ENCODE measurements at places on chromosomes 4 and X.

DNA sequence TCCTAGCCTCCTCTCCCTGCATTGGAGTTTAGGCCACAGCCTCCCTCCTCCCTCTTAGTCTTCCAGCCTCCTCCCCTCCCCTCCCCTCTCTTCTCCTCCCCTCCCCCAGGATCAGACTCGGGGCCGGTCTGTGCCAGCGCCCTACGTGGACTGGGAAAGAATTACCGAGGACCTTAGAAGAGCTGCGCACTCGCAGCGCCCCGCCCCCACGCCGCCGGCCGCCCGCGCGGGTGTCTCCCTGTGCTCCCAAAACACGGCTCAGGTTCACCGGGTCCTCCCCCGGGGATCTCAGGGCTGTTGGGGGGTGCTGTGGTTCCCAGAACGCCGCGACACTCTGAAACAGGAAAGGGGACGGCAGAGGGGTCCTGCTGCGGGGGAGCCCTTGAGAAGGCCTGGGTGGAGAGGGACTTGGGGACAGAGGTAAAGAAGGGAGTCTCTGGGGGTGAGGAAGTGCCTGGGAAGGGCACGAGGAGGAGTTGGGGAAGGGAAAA lies 122.3 kb upstream of the TBL1X start:
- no peak for DNase-seq

- no peak for DNase-seq
These were observed 140.4 kb downstream of the ZNF674 start for GRCh38 chrX:46404774-46405173.

DNA sequence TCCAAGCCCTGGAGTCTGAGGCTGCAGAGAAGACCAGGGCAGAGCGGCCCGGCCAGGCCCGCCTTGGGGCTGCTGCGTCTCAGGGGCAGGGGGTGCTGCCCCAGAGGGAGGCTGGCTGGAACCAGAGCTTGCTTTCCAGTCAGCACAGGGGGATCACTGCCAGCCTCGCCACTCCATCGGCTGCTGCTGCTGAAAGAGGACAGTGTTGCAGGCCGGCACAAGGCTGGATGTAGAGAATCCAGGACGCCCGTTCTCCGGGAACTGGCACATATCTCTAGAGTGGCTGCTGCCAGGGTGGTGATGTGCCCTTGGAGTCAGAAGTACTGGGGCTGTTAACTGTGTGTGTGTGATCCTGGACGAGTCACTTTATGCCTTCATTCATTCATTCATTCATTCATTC lies 31.9 kb upstream of the SORCS2 start:
- no peak for DNase-seq

- peak; percentile 53 for DNase-seq
These were observed 35.4 kb downstream of the FABP2 start for GRCh38 chr4:119286377-119287002.

GRCh38 chr4:21202959-21203358 lies 502.7 kb downstream of the PACRGL start:
- no peak for DNase-seq

DNA sequence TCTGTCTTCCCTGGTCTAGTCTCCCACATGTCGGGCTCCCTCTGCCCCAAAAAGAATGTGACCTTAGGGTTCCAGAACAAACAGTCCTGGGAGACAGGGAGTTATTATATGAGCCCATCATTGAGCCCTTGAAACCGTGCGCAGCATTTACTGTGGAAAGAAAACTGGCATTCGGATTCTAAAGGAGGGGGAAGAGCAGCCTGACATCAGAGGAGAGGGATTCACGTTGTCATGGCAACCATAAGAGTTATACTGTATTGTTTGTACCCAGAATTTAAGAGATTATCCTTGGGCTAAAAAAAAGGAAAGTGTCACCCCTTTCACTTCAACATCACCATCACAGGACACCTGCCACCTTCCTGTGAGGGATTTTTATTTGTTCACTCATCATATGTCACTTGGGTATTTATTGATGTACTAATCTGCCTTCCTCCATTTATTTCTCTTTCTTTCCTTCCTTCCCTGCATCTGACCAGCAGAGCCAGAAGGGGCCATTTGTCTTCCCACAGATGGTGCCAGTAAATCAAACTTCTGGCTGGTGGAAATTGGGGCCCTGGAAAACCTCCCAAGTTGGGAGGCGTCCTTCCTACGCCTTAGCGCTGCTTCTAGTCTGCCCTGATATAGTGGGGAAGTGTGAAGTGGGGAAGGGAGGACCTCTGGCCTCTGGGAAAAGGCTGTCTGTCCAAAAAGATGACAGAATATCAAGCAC lies 64.9 kb upstream of the FRMPD3 start:
- DNase-seq: no peak

- no peak for DNase-seq
These were observed 177.9 kb downstream of the VEGFC start for GRCh38 chr4:176614793-176615192.

DNA sequence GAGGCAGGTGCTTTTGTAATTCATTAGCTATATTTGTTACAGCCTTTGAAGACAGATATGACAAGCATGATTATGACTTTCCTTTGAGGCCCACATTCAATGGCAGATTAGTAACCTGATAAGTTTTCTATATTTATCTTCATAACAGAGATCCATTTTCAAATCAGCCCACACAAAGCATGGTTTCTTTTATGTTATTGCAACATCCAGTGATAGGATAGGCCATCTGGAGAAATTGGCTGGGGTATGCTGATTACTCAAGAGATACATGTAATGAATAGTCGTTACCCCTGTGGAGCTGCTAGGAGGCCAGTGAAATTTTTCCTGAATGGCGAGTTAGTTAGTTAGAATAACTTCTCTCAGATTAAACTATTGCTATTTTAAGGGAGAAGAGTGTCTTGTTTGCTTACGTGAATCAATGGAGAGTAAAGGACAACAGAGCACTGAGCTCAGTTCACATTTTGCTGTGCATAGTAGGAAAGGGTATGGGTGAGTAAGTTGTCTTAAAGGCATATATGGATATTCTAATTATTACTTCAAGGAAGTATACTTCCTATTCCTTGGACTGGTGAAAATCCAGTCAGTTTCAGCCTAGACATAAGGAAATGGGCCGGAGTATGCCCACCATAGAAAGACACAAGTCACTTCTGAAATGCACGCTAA lies 79.2 kb upstream of the DKK2 start:
- DNase-seq: peak; percentile 51

DNA sequence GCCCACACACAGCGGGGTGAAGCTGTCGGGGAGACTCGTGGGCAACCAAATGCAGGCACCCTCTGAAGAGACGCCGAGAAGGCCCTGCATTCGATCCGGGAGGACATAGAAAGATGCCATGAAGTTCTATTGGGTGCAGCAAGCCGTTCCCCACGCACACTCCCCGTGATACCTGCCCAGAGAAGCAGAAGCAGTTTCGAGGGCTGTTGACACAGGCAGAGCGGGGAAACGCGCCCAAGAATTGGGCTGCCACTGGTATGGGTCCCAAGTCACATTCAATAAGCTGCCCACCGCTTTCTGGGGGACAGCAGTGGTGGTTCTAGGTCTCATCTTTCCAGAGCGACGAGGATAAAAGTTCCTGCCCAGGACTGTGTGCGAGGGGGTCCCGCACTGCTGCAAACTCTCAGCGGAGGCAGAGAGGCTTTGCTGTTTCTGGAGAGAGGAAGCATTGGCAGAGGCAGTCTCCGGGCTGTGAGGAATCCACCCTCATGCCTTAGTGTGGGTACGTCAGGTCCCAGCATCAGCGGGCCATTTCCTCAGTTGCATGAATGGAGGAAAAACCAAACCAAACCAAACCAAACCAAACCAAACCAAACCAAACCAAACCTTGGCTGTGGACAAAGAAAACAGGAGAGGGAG lies 10.1 kb downstream of the PITX2 start:
- no peak for DNase-seq

- no peak for DNase-seq
These were observed 5.2 kb upstream of the BMP15 start for GRCh38 chrX:50905334-50905733.

DNA sequence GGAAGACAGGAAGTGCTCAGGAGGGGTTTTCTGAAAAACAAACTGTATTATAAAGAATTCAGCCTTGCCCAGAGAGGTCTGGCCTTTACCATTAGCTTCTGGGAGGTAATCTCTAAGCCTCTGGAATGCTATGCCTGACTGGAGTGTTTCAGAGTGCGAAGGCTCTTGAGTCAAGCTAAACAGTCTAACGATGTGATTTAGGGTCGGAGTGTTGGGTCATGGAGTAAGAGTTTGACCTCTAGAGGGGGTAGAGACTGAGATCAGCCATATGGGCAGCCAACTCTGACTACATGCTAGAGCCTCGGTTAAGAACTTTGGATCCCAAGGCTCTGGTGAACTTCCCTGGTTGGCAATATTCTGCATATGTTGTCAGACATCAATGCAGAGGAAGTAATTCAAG lies 15.0 kb downstream of the BOD1L1 start:
- no peak for DNase-seq

GRCh38 chr4:144906181-144906925 lies 191.6 kb downstream of the ANAPC10 start:
- no peak for DNase-seq

GRCh38 chr4:15198070-15198727 lies 195.9 kb downstream of the CPEB2 start:
- no peak for DNase-seq

DNA sequence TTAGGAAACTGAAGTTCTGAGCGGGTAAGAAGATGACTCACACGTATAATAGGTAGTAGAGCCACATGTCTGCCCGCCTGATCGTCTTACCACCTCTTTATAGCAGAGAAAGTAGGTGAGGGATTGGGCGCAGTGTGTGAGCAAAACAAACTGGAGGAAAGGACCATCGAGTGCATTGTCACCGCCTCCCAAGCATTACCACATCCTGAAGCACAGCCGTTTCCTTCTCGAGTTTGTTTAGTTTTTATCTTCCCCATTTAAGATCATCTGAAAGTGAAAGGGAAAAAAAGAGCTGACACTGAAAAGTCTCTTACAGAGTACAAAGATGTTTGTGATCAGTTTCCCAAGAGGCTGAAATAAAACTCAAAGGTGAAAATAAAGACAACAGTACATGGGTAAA lies 14.8 kb downstream of the PDK3 start:
- no peak for DNase-seq

- DNase-seq: no peak
These were observed 291.9 kb downstream of the BCOR start for GRCh38 chrX:39805825-39806224.

DNA sequence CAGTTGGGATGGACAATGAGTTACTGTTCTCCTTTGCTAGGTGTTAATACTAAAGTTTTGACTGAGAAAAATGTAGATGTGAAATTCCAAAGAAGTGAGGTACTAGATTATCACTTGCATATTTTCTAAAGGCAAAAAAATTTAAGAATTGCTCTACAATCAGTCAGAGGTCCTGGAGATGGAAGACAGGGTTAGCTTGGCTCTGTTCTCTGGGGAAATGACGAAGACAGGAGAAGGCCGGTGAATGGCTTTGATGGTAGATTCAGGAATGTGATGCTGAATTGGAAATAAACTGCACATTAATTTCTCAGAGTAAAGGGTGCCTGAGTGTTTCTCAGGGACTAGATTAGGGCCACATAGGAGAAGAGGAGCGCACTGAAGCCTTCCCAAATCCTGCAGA lies 214.0 kb upstream of the LEF1 start:
- no peak for DNase-seq

DNA sequence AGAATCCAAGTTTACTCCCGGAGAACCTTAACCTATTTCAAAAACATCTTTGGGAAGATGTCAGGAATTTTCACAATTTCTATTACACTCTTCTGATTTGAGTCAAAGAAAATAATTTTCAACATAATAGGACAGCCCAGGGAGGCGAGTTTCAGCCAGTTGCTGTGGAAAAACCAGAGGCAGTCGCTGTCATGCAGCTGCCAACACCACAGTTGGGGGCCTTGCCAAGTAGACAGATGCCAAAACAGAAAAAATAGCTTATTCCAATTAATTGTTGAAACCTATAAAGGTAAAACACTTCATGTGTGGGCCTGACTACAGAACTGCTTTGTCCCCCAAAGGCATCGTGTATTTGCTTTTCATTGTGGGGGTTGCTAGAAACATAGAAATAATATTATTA lies 225.8 kb downstream of the DMD start:
- DNase-seq: no peak

GRCh38 chr4:143383005-143383574 lies 46.4 kb downstream of the GAB1 start:
- DNase-seq: no peak

DNA sequence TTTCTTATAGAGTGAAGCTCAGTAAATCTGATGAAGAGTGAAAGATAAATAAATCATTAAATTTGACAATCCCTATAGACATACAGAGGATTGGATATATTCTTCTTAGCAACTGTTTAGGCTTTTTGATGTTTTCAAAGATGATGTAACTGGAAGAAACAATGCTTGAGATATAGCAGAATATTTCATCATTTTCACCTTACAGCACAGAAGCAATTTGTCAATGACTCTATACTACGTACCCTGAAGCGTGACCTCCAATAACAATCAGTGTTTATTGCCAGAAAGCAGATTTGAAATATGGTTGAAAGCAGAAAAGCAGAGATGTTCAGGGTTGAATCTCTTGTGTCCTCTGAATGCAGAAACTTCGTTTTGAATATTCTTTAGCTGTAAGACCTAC lies 228.4 kb downstream of the DTHD1 start:
- DNase-seq: no peak

GRCh38 chrX:139196890-139197289 lies 333.6 kb upstream of the F9 start:
- DNase-seq: no peak

GRCh38 chr4:176793060-176793605 lies 411 bp upstream of the VEGFC start:
- DNase-seq: no peak

DNA sequence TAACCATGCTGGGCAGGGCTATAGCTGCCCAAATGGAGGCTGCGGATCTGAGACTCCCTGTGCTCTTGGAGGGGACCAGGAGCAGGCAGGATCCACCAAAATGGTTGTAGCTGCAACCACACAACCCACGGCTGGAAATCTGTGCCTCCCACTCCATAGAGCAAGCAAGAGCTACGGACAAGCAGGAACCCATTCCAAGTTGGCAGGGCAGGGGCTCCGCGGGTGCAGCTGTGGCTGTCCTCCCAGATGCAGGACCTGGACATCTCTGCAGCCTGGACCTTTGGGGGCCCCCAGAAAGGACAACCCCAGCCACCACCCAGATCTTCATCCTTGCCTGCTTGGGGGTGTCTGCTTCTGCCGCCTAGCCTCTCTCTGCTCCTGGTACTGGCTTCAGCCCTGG lies 154.1 kb upstream of the TRAM1L1 start:
- DNase-seq: no peak

- no peak for DNase-seq
These were observed 57.2 kb upstream of the PUDP start for GRCh38 chrX:7205037-7205577.

- DNase-seq: no peak
These were observed 333.1 kb upstream of the FAM241A start for GRCh38 chr4:111812114-111812513.
